Activated CD4-positive, alpha-beta T cell treated with anti-CD3 and anti-CD28 coated beads, Interleukin-2, amount 50 U/mL, for 1 hour (primary cell): ENCODE measurements at places on chromosomes 7 and 10.

- DNase-seq, result no peak
Observed at GRCh38 chr7:44415047-44415446, 75.4 kb downstream of the NUDCD3 start.

DNA sequence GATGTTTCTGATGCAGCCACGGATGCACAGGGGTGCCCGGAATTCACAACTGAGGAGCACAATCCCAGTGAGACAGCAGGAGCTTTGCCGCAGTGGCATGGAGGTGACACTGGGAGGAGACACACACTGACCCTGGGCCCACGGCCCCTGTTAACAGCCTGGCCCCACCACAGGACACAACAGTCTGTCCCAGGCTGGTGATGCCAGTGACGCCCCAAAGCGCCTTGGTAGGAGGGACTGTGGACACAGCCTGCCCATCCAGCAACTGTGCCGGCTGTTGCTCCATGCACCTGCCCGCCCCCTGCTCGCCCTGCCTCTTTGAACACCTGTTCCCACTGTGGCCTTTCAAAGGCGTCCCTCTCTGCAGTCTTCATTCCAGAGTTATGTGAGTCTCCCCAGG, 49.8 kb downstream of the KLF6 start:
- DNase-seq, result no peak

DNA sequence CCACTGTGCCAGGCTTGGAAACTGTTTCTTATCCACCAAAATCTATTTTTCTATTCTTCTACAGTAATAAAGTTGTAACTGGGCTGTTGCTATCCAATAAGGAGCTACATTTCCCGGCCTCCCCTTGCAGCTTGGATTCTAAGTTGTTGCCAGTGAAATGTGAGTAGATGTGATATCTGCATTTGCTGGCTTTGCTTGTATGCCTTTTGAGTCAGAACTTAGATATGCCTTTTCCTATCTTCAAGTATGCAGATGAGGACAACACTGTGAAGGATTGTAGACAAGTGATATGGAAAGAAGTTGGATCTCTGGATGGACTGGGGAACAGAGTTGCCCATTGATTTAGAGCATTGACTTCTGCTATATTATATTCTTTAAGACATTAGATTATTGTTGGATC, 236.9 kb downstream of the REEP3 start:
- no peak for DNase-seq

- DNase-seq, result no peak
Observed at GRCh38 chr7:139648941-139649425, 125.5 kb downstream of the CLEC2L start.

DNA sequence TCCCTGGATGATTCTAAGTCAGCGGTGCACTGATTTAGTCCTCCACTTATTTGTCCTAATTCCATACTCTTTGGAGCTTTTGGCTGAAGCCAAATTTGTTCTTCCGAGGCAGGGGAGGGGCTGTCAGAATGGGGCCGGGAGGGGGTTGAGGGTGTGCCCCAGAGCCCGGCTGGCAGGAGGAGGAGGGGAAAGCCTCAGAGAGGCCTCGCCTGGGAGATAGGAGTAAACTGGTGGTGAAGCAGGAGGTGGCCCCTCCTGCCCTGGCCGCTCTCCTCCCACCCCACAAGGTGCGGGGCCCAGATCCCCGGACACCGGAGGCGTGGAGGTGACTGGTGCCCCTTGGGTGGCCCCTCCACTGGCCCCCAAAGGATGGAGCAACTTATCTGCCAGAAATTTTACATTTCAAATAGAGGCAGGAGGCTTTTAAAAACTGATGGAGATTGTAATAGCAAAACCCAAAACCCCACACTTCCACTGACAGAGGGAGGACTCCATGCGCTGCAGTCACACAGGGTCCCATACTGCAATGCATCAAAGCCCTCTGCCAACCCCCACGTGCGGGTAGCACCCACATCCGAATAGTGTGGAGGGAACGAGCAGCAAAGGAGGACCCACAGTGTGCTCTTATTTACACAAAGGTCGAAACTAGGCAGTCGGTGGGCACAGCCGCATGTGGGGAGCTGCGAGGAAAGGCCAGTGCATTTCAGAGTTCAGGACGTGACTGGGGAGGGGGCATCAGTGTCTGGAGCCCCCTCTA, 61.9 kb downstream of the CAMK2B start:
- no peak for DNase-seq

- no peak for DNase-seq
Observed at GRCh38 chr7:149261316-149261828, 624 bp upstream of the ZNF783 start.

DNA sequence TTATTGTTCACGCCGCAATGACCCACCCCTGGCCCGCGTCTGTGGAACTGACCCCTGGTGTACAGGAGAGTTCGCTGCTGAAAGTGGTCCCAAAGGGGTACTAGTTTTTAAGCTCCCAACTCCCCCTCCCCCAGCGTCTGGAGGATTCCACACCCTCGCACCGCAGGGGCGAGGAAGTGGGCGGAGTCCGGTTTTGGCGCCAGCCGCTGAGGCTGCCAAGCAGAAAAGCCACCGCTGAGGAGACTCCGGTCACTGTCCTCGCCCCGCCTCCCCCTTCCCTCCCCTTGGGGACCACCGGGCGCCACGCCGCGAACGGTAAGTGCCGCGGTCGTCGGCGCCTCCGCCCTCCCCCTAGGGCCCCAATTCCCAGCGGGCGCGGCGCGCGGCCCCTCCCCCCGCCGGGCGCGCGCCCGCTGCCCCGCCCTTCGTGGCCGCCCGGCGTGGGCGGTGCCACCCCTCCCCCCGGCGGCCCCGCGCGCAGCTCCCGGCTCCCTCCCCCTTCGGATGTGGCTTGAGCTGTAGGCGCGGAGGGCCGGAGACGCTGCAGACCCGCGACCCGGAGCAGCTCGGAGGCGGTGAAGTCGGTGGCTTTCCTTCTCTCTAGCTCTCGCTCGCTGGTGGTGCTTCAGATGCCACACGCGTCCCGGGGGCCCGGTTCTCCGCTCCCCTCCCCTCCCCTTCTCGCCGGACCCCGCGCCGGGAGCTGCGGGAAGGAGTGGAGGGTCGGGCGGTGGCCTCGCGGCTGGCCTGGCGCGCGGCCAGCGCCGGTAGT, at the start of gene CBX3:
CBX3 (plus strand) TSS at position 499 of the 772 bp plus-strand sequence. CDS start 1,254 bp downstream, outside the sequence.
- peak; percentile 82 for DNase-seq

DNA sequence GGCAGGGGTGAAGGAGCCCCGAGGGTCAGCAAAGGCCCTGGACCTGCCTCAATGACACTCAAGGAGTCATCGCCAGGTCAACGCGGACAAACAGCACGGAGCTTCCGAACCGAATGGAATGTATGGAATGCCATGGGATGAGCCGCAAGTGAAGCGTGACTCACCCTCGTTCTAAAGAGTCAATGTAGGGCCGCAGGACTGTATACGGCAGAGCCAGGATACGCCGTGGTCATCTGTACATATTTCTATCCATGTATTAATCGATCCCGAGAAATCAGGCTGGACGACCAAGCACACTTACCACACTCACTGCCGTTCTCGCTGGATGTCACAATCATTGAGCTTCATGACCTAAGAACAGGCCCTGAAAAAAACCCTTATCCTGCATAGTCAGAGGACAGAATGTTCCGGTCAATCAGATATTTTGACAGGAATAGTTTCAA, 4.3 kb downstream of the SNX8 start:
- no peak for DNase-seq

DNA sequence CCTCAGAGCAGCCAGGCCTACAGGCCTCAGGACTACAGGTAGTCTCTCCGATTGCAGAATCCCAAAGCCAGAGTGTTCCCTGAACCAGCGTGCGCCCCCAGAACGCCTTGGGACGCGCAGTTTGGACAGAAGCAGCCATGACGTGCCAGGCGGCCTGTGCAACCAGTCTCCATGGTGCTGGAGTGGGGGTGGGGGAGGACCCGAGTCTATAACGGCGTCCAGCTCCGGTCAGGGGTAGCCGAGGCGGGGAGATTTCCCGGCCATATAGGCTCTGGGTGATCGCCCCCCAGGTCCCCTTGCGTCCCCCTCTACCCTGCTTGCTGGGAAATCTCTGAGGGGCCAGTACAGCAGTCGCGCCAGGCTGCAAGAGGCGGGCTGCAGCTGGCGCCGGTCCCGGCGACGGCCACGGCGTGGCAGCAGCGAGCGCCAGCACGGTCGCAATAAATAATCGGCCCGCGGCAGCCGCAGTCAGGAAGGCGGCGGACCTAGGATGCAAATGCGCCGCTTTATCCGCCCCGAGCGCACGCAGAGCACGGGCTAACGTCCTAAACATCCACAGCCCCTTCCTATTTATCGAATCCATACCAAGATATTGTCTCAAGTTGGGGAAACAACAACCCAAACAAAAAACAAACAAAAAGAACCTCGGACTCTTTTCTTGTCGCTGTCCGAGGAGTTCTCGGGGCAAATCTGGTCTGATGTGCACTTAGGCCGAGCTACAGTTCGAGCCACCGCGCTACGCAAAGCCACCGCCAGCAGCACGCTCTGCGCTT, 1.6 kb downstream of the HOXA3 start:
- peak; percentile 64 for DNase-seq

DNA sequence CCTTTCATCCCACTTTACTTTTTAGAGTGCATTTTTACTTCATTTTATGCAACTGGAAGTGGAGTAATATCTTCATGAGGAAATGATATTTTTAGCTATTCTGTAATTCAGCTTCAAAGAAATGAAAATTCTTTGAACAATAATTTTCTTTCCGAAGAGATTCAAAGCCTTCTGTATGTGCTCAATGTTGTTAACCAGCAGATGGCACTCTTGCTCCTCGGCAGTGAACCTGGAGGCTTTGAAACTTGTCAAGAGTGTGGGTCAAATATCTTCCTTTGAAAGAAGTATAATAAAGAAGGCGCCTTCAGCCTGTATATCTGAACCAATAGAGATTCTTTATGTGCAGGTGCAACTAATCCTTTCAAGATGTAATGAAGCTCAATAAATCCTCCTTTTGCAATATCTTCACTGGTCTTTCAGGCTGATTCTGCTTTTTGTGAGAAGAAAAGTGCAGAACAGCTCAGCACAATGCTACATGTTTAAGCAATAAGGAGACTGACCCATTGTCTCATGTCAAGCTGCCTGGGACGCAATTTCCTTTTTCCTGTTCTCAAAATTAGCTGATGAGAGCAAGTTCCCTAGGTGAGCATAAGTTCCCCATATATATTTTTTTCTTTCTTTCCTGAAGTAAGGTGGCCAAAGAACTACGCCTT, 258.4 kb downstream of the SEMA3A start:
- peak; percentile 43 for DNase-seq

- DNase-seq, result no peak
Observed at GRCh38 chr10:58515291-58515941, 2.7 kb downstream of the BICC1 start.

DNA sequence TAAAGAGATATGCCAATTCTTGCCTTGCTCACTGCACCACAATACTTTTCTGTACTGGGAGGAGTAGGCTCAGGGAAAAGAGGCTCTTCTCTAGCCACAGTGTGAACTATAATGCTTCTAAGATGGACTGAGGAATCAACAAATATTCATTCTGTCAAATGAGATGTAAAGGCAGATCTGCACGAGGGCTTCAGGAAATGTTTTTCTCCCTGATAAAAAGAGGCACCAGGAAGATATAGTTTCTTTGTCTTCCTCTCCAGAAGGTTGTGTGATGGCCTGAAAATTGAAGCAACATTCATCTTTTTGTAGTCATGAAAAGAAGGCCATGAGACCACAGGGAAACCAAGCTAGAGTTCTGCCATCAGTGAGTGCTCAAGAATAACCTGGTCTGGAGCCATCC, 79.1 kb upstream of the NME8 start:
- DNase-seq, result no peak

DNA sequence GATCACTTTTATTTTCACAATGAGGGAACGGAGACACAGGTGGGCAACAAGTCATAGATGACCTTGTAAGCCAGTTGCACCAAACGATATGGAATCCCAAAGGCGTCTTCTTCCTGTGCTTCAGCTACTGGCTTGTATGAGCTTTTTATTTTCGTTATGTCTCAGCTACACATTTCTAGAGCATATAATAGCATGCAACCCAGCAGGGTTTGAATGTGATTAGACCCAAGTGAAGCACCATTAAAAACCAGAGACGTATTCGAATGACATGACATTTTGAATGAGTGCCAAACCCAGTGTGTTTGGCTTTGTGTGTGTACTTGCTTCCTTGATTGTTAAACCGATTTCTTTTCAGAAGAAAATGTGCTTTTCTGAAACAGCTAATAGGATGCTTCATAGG, 963.2 kb upstream of the CELF2 start:
- DNase-seq, result no peak

DNA sequence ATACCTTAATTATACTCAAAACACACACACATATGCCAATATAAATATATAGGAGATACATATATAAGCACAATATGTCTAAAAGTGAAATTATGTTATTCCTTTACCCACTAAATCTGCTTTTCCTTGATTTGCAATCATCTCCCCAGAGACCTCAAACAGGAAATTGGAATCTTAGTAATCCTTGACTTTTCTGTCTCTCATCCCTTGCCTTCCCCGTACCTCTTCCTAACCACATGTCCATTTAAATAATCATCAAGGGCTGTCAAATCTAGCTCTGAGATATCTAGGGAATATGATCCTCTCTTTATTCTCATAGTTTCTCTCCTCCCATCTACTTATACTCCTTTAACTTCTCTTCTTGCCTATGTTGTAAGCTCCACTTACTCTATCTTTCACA, 336.6 kb downstream of the HGF start:
- DNase-seq, result no peak

DNA sequence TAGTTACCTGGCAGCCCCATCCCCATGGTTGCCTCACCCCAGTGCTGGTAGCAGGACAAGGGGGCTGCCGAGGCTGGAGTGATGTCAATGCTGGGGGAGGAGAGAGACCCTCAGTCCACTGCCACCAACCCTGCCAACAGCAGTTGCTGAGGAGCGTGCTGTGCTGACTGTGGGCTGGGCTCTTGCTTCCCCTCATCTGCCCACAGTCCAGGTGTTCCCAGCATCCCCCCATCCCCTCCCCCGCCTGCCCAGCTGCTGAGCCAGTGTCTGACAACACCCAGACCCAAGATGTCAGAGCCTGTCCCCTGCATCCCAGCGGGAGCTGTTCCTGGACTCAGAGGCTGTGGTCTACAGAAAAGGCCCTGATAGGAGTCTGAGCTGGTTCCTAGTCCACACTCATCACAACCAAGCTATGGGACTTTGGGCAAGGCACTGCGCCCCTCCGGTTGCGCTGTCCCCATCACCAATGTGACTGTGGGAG, 14.6 kb upstream of the PSAP start:
- no peak for DNase-seq

- no peak for DNase-seq
Observed at GRCh38 chr7:99034932-99035722, 108.8 kb downstream of the SMURF1 start.
